ENCODE measurements at places on chromosomes 7 and 10. TPM values are rescaled to one million over a fixed set of nuclear protein-coding genes. Genes with fewer than 3 reads are reported as not detected.

DNA sequence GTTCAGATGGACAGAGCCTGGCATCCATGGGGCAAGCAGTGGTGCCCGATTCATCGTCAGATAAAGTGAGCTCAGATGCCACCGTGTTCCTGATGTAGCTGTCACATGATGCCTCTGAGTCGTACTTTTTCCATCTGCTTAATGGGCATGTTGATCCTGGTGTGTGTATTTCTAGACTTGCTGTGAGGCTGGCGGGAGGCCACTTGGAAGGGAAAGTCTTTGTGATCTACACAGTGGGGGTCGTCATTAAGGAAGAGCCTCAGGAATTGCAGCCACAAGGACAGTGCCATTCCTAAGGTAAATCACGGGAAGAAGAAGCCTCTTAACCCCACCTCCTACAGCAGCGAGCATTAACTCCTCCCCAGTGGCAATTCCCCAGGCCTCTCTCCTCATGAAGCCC, 63.0 kb downstream of the RGS10 start:
- no peak for DNase-seq

The LGI1 gene
- total RNA-seq, result not detected

DNA sequence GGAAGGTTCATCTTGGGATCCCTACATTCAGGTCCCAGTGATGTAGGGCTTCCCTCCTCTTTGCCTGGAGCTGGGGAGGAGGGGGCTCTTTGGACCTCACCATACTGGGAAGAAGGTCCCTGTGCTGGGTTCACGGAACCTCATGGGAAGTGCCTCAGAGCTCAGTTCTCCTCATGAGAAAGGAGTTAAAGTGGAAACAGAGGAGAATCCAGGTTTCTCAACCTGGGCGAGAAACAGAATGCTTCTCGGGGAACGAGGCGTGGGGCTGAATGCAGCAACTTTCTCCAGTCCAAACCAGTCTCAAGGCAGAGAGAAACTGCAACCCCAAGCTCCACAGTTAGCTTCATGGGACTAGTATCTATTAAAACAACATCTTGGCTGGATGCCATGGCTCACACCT, 382.7 kb upstream of the FOXK1 start:
- no peak for DNase-seq

DNA sequence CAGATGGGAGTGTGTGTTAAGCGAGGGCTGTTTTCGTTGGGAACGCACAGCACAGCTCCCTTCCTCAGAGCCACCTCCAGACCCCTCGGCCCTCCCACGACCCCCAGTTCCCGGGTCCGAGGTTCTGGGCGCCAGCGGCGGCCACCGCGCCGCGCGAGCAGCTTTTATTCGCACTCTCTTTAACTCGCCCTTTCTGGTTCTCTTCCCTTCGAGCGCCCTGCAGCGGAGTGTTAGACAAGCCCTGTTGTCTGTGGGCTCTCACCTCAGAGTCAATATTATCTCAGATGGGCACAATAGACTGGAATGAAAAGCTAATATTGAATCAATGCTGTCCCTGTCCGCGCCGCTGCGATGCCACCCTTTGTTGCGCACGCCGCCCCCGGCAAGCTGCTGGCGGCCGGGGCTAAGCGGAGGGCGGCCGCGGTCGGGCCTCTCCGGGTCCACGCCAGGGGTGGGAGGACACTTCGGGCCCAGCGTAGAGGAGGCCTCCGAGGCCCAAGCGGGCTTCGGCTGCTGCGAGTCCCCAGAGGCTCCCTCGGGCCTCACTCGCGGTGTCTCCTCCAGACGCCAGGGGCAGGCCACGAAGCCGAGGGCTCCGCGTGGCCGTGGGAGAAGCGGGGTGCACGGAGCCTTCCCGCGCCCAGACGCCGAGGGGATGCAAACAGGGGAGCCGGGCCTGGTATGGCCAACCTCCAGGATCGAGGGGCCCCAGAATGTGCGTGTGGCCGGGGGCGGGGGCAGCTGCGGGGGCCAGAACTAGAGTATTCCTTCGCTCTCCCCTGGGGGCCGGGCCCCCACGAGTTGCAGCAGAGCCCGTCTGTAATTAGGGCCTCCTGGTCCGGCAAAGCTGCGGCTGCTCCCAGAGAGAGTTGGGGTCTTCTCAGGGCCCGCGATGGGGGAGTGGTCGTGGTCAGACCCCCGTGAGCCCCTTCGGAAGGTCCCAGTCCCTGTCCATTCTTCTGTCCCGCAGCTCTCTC, 7.9 kb upstream of the EMX2 start:
- DNase-seq, result no peak

DNA sequence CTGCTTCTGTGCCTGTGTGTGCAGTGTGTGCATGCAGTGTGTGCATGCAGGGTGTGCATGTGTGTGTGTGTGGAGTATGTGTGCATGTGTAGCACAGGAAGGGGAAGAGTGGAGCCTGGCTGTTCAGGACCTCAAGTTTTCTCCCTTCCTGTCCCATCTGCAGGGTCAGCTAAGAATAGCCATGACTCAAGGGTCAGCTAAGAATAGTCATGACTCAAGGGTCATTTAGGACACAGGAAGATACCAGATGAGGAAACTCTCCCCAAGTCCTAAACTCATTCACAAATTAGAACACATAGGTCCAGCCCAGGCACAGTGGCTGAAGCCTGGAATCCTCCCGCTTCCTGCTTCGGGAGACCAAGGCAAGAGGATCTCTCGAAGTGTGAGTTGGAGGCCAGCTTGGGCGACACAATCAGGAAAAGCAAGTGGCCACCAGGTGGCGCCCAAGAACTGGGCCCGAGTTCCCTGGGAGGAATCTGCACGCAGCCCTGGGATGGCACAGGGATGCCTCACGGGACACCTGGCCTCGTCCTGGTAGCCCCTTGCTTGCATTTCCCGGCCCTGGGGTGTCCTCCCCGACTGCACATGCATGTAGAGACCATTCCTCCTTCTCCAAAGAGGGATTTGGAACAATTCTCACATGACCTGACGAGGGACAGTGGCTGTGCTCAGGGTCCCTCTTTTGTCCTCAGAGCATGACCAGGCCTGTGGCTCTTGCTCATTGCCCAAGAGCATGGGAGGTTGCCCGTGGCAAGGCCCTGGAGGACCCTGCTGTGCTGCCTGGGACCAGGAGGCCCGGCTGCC, 21.4 kb upstream of the VOPP1 start:
- DNase-seq, result peak; percentile 48

The AVPI1 gene
- 0.66 TPM for total RNA-seq

- no peak for DNase-seq
Measured at GRCh38 chr10:102444851-102445250, 6.5 kb downstream of the C10orf95 start.

DNA sequence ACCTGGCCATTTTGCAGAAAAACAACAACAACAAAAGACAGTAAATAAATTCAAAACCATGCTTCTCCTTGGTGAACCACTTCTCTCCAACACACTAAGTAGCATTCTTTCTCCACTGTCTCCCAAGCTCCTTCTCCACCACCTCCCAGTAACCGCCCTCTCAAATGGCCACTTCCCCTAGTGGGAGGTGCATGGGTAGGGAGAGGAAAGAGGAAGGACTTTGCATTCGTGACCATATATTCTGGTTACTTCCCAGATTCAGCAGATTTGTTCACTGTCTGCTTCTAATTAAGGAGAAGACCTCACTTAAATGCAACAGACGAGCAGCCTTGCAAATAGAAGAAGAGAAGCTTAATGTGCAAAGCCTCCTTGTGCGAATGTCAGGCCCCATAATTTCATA, 166.8 kb downstream of the SORCS1 start:
- no peak for DNase-seq

GRCh38 chr10:103736763-103737162, 118.6 kb downstream of the SH3PXD2A start:
- DNase-seq, result no peak

DNA sequence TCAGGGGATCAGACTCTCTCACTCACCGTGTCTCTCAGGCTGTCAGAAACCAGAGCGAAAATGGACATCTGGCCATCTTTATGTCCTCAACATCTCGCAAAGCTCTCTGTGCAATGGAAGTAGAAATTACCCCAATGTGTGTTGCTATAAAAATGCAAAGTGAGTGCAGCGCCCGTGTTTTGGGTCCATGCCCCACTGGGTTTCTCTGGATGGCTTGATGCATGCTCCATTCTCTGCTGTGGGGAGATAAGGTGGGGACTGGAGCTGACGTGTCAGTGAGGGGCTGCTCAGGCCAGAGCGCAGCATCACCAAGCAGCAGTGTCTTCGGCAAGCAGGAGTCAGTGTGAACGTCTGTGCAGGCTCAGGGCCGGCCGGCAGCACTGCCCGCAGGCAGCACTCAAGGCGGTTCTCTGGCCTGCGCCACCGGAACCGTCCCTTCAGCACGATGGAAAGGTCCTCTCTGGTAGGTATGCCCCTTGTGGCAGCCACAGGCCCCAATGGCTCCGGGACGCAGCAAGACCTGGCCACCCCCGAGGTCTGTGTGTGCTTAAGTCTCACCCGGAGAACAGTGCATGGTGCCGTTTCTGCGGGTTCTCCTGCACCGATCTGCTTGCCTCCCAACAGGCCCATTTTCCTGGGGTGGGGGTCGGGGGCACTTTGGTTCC, 30.2 kb downstream of the WDR86 start:
- DNase-seq, result no peak

The SSC4D gene
- total RNA-seq, result 0.73 TPM

GRCh38 chr10:104456802-104457542, 103.3 kb downstream of the CFAP58 start:
- no peak for DNase-seq

DNA sequence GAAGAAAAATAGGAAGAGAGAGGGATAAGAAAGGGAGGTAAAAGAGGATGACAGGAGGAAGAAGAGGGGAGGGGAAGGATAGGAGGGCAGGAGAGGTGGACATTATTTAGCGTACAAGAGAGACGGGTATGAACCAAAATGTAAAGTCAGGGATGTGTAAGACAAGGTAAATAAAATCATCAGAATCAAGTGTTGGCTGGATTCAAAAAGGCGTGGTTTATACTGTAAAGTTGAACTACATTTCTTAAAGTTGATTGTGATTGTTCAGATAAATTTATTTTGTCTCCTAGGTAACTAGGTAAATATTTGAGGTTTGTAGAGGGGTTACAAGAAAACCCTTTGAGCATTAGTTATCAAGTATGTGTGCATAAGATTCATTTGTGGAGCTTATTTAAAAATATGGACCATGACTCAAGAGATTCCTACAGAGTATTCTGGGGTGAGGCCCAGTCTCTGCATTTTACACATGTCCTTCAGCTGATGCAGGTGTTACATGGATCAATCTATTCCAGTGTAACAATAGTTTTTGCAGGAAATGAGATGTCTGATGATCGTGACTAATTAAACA, 512.1 kb upstream of the MBL2 start:
- no peak for DNase-seq

DNA sequence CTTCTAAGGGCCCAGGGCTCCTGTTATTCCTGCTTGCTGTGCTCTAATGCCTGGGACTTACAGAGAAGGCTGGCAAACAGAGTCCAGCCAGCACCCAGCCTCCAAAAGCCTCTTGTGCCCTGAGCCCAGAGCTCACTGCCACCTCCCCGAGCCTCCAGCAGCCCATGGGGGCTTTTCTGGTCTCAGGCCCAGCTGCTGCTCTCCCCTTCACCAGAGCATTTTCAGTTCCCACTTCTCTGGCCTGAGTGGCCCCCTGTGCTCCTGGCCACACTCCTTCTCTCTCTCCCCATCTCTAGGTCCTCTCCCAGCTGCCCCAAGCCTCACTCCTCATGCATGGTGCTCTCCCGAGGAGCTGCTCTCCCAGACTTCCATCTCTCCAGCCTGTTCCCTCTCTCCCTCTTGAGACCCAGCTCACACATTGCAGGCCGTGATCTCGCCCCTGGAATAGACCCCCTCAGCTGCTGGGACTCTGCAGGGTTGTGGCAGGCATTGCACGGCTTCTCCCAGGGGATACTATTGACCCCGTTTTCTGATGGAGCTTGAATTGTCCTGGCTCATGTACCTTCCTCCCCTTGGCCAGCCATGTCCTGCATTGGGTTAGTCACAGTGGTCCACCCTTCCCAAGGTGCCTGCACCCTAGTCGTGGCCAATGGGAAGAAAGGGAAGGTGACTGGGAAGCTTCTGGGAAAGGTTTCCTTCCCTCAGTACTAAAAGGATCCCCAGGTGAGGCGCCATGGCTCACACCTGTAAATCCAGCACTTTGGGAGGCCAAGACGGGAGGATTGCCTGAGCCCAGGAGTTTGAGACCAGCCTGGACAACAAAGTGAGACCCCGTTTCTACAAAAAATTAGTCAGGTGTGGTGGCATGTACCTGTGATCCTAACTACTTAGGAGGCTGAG, 9.0 kb upstream of the RASSF4 start:
- DNase-seq, result no peak

The PALD1 gene
- total RNA-seq, result 0.83 TPM

The VSTM2A gene
- total RNA-seq, result not detected

- no peak for DNase-seq
Measured at GRCh38 chr10:72228318-72228751, 12.3 kb upstream of the ASCC1 start.

The UTF1 gene
- 0.17 TPM for total RNA-seq

- no peak for DNase-seq
Measured at GRCh38 chr7:42082144-42082543, 154.9 kb downstream of the GLI3 start.

DNA sequence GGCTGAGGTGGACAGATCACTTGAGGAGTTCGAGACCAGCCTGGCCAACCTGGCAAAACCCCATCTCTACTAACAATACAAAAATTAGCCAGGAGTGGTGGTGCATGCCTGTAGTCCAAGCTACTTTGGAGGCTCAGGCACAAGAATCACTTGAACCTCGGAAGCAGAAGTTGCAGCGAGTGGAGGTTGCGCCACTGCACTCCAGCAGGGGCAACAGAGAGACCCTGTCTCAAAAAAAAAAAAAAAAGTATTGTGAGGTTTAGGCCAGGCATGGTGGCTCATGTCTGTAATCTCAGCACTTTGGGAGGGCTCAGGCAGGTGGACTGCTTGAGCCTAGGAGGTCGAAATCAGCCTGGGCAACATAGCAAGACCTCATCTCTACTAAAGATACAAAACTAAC, 16.0 kb downstream of the TET1 start:
- no peak for DNase-seq

DNA sequence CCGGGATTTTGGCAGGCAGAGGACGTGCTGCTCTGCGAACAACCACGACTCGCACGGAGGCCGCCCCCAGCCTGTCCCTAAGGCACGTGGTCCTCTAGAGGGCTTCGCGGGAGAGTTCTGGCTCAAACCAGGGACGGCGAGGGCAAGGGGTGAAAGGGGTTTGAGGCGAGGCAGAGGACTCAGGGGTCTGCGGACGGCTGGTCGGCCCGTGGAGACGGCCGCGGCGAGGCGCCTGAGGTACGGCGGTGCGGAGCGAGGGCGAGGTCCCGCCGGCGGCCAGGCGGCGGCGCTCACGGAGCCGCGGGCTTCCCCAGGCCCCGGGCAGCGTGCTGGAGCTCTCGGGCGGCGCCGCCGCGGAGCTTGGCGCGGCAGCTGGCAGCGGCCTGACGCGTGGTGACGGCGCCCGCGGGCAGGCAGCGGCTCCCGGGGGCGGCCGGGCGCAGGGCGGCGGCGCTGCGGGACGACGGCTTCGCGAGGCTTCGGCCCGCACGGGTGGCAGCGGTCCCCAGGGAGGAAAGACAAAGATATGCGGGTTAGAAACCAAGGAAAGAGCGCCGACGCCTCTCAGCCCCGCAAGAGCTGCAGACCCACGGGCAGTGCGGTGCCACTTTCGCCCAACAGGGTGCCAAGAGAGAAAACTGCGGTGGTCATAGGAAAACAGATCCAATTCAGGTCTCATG, 44.8 kb downstream of the ZNF800 start:
- peak; percentile 59 for DNase-seq

The TMEM178B gene
- total RNA-seq, result 3.7 TPM

The RARRES2 gene
- total RNA-seq, result not detected

GRCh38 chr10:122464586-122464985, 3.2 kb downstream of the HTRA1 start:
- DNase-seq, result no peak

Measured in activated T-helper 1 cell treated with anti-CD3 and anti-CD28 coated beads, Interleukin-12 subunit alpha, Interleukin-12 subunit beta, Interleukin-2, Interleukin-4 antibody, amounts not matched to agents 30 ng/mL and 10 ng/mL and 1 ng/mL, durations not matched to agents 14 hours and 24 hours and 36 hours (primary cell).